ENCODE measurements at places on chromosomes 11 and 22.
A peak's percentile ranks its signal among the peaks of the same experiment; 100 is the strongest.

DNA sequence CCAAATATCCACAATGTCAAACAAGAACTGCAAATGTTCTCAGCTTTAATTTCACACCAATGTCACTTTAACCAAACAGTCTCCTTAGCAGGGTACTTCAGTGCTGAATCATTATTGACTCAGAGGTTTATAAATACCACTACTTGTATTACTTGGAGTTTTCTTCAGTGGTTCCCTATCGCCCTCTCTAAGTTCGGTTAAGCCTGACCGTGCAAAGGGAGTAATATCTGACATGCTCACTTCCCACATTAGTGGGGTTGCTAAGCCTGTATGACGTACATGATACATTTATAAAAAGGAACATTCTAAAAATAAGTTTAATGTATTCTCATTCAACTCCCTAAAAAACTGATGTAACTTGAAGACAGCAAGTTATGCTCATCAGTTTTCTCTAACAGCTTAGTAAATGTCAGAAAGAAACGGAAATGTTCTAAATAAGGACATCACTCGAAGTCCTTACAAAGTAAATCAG lies 93.1 kb upstream of the ZC3H12C start:
- peak; percentile 71 for DNase-seq

DNA sequence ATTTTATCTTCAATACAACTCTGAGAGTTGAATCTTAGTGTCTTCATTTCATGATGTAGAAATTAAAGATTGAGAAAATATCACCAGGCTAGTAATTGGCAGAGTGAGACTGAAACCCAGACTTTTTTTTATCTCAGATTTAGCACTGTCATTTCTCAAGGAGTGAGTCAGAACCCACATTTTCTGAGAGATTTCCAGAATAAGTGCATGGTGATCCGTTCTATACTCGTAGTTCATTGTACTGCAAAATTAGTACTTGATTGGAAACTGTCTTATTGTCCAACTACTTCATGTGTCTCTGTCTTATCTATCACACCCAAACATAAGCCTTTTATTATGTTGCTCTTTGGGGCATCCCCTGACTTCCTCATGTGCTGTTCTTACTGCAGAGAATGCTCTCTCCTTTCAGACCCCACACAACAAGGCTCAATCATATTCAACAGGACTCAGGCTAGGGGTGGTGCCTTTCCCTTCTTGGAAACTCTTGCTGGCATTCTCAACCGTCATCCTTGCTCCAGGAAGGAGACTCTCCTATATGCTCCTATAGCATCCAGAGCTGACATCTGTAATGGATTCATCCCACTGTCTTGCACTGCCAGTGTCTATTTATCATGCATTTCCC lies 76.7 kb upstream of the BLID start:
- no peak for DNase-seq

DNA sequence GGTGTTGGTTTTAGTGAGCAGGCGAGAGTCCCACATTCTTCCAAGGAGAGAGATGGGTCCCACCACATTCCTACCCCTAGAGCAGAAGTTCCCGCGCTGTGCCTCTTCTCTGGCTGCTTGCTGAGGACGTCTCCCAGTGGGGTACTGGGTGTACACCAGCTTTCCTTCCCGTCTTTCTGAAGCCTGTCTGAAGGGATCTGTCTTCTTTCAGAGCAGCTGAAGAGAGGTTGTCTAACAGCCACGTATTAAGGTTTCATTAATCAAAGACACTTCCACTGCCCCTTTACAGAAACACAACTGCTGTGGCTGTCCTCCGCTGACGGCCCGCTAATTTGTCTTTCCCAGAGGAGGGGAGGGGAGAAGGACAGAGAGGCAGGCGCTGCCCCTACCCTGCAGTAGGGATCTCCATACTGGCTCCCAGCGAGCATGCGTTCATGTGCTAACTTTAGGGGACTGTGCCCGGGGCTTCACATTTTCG lies 56.0 kb downstream of the ZBTB16 start:
- no peak for DNase-seq

- DNase-seq, result no peak
Measured at GRCh38 chr11:128937480-128937879, 5.2 kb downstream of the TP53AIP1 start.

GRCh38 chr11:27241311-27242122 lies 121.5 kb downstream of the CCDC34 start:
- peak; percentile 68 for DNase-seq
